ENCODE measurements at places on chromosomes 11 and 22.

GRCh38 chr11:21635394-21636145, 557.3 kb upstream of the ANO5 start:
- DNase-seq: no peak

DNA sequence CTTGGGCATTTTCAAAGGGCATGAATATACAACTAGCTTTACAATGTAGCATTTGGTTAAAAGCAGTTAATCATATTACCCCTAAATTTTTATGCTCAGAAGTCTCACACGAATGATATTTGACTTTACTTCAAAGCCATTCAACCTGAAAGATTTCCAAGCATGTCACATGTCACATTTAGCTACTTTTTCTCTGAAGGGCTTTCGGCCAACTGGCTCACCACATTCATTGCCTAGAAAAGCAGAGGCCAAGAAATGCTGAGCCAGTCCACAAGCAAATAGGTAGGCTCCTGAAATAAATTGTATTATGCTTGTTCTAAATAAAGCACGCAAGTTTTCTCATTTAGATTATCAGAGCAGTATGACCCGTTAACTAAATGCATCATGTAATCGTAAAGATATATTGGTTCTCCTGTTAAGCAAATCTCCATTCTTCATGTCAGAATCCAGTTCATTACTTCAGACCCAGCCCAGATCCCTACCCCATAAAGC, 30.6 kb downstream of the PAX6 start:
- DNase-seq: no peak

- peak; percentile 88 for DNase-seq
Observed at GRCh38 chr11:9758637-9759518, 95.0 kb downstream of the SWAP70 start.

GRCh38 chr11:121063728-121064127, 37.3 kb upstream of the TECTA start:
- DNase-seq: no peak

GRCh38 chr11:2673871-2674471, 25.8 kb downstream of the KCNQ1OT1 start:
- DNase-seq: peak; percentile 4

DNA sequence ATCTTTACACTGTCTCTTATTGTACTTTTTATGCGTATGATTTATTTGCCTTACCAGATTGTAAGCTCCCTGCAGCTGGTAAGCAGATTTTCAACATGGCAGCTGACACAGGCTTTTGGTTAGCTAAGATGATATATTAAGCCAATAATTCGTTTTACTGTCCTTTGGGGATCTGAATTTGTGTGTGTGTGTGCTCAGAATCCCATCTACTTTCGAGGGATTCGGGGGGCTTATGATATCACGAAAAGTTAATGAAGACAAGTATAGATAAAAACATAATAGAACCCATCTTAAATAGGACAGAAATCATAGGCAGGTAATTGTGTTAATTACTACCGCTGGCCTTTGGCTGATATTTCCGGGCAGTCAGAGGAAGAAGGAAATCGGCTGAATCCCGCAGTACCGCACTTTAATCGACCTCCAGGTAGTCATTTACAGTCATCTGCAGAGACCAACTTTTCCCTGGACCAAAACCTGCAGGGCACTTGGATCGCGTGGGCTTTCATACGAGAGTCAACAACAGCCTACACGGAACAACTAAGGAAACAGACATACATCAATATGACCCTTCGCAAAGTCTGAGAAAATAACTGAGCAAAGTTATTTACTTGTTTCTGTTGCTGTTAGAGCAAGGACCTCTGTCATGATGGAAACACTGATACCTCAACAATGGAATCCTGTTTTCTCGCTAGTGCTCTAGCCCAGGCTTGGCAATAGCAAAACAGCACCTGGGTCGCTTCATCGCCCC, 802 bp downstream of the KBTBD3 start:
- peak; percentile 17 for DNase-seq

GRCh38 chr11:126007238-126007637, 55.4 kb downstream of the CDON start:
- no peak for DNase-seq

DNA sequence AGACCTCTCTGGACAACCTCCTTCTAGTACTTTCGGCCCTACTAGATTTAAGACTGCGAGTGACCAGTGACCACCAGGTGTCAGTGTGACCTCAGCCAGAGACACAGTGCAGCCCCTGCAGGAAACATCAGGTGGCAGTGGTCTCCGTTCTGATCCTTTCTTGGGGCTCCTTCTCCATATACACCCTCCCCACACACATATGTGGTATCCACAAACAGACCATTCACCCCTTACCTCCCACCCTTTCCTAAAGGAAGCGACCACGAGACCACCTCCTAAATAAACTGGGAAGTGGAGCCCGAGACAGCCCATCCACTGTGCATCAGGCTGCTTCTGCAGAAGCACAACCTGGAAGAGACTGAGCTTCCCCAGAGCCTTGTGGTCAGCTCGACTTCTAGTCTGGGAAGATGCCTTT, 38.5 kb upstream of the CYP2D6 start:
- DNase-seq: peak; percentile 82

DNA sequence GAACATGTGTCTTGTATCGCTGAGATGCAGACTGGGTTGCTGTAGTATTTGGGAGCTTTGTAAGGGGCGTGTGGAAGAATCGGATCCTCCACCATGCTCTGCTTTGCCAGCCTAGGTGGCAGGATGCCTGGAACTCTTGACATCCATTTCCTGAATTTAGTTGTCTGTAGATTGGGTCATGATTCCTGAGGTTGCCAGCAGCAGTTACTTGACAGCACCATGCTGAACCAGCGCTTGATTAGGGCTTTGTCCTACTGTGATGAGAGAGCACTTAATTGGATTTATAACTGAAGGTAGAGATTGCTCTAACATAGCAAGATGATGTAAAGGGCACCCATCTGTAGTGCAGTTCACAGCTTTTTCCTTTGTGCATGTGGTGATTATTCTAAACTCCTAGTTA, 75.6 kb upstream of the HORMAD2 start:
- DNase-seq: peak; percentile 43

- no peak for DNase-seq
Observed at GRCh38 chr11:14253421-14253820, 105.6 kb downstream of the RRAS2 start.

DNA sequence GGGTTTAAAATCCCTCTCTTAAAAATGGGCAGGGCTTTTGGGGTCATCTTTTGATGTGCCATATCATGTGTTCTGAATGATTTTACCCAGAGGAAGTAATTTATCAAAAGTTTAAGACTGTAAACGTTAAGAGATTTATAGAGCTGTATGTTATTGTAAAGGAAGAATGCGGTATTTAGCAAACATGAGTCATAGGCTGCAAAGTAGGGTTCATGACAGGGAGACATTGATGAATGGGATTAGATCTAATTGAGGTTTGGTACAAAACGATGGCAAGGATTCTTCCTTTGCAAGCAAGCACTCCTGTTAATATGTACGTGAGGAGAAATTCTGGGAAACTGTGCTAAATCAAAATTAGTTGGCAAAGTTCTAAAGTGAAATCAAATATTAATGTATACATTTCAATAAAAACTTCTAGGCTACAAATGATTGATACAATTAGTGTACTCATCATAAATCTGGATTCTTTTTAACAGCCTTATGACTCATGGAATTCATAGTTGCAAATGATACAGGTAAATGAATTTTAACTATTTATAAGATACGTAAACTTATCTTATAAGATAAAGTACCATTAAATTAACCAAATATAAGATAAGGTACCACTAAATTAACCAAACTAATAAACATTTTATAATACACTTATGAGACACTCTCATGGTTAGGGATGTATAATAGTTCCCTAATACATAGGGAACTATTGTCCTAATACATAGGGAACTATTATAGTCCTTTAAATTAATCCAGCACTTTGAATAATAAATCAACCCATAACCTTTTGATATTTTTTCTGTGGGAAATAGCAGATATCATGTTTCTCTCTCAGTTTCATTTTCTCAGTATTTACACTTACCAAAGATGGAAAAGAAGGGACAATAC, 58.4 kb downstream of the KIF18A start:
- DNase-seq: no peak

DNA sequence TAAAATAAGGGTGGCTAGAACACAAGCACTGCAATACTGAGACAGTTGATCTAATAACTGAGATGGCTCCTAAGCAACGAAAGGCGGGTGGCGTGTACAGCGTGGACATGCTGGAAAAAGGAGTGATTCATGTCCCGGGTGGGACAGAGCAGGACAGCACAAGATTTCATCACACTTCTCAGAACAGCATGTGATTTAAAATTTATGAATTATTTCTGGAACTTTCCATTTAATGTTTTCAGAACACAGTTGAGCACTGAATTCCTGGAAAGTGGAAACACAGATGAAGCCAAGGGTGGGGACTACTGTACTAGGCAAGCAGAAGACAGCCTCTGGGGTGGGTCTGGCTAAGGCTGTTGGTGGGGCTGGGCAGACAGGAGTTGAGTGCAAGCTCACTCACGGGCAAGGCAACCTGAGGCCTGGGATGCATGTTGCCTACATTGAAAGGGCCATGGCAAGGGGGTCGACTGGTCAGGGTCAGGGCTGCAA, 165.6 kb upstream of the DDI1 start:
- DNase-seq: no peak

Measured in WERI-Rb-1 (cell line).